Activated T-helper 1 cell treated with anti-CD3 and anti-CD28 coated beads, Interleukin-12 subunit alpha, Interleukin-12 subunit beta, Interleukin-2, Interleukin-4 antibody, amounts not matched to agents 30 ng/mL and 10 ng/mL and 1 ng/mL, durations not matched to agents 14 hours and 24 hours and 36 hours (primary cell): ENCODE measurements at places on chromosomes 1 and 21. TPM values are rescaled to one million over a fixed set of nuclear protein-coding genes. Genes with fewer than 3 reads are reported as not detected.

Gene BCAN
- total RNA-seq = not detected in 2 replicates

Gene ANKRD34A
- total RNA-seq = 4.8 and 5.1 TPM in 2 replicates

Gene ATP1A2
- total RNA-seq = not detected in 2 replicates

Gene C1orf226
- total RNA-seq = not detected in 2 replicates

GRCh38 chr21:27060190-27060589 lies 93.3 kb upstream of the ADAMTS5 start:
- no peak overlapping the region for H3K27ac ChIP-seq
- H3K4me1 ChIP-seq = no peaks in the 10 kb centered on the region
- no peaks in the 10 kb centered on the region for H3K27me3 ChIP-seq
- no peak overlapping the region for H3K4me3 ChIP-seq
- H3K36me3 ChIP-seq = no peaks in the 10 kb centered on the region

GRCh38 chr1:31397360-31398095 lies 15.5 kb upstream of the SERINC2 start:
- H3K27ac ChIP-seq = no peak overlapping the region
- DNase-seq = no peak
- no peaks in the 10 kb centered on the region for H3K36me3 ChIP-seq
- peaks cover 10% of the 10 kb centered on the region for H3K4me1 ChIP-seq

DNA sequence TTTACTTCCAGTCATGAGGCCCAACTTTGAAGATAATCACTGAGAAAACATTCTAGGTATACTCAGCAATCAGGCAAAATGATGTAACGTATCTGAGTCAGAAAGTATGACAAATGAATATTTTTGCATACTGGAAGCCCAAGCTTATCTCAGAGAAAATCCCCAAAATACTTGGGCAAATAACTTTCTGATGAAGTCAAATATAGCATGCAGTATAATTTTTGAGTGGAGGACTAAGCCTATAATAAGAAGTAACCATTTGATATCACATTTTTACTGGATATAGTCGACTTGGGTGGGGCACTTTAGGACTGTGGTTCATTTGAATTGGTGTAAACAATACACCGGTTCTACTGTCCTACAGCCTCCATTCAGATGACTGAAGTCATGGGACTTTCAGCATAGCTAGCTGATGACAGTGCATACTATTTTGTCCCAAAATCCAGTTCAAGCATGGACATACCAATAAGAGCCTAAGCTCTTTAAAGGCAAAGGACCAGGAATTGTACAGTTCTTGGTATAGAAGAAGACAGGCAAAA lies 2.3 kb upstream of the GADD45A start:
- H3K27ac ChIP-seq = no peak overlapping the region
- H3K36me3 ChIP-seq = peaks cover 12% of the 10 kb centered on the region
- no peak for DNase-seq
- no peaks in the 10 kb centered on the region for H3K27me3 ChIP-seq
- no peak overlapping the region for H3K4me3 ChIP-seq
- H3K4me1 ChIP-seq = peaks cover 30% of the 10 kb centered on the region

- DNase-seq = no peak
- H3K4me3 ChIP-seq = no peak overlapping the region
- no peaks in the 10 kb centered on the region for H3K4me1 ChIP-seq
- no peaks in the 10 kb centered on the region for H3K36me3 ChIP-seq
- H3K27me3 ChIP-seq = no peaks in the 10 kb centered on the region
These were observed 753.1 kb downstream of the NCAM2 start for GRCh38 chr21:21751286-21751685.
